ENCODE measurements at places on chromosomes 7 and 10.

- peak; percentile 46 for DNase-seq
Observed at GRCh38 chr7:38932509-38933168, 23.6 kb upstream of the VPS41 start.

DNA sequence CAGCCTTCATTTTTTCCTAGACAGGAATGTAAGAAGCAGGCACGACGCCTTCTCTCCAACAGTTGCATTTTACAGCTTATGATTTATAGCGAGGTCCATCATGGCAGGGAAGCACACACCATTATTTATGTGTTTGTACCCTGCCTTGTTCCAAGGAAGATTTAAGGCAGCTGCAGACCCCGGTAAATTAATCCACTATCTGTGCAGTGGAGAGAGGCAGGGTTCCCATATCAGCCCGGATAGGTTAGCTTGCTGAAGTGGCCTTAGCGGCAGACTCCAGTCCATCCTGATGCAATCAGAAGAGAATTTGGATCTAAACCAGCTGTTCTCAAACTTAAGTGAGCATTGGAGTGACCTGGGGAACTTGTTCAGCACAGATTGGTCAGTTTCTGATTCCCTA is 359.4 kb downstream of the GALNT17 start:
- peak; percentile 47 for DNase-seq

- DNase-seq = no peak
Observed at GRCh38 chr7:80106498-80107113, 28.0 kb upstream of the GNAI1 start.

DNA sequence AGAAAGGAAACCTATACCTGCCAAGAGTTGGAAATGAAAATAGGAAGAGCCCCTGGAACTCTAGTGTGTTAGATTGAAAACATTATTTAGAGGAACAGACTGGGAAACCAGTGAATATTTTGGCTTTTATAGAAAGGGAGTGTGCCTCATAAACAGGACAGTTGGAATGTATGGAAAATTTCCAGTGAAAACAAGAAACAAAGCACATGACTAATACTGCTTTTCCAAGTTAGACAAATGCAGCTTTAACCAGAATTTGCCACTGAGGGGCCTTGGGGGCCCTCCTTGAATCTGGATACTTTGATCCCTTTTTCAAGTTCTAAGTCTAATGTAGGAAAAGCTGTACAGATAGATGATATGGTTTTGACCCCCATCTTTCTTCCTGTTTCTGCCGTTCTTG is 21.2 kb downstream of the ITGB8 start:
- DNase-seq = peak; percentile 72

DNA sequence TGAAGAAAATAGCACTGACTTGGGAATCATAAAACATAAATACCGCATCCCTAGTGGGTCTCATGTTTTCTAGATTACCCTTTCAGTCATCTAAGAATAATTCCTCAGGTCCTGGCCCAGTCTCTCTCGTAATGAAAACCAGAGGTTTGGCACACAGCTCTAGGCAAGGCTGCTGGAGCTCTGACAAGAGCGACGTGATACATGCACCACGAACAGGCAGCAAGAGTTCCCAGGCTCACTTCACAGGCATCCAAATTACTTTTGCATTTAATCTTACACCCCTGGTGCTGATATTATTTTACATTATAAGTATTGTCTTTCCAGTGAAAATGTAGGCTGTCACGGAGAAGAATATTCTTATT is 105.2 kb downstream of the THSD7A start:
- peak; percentile 86 for DNase-seq

DNA sequence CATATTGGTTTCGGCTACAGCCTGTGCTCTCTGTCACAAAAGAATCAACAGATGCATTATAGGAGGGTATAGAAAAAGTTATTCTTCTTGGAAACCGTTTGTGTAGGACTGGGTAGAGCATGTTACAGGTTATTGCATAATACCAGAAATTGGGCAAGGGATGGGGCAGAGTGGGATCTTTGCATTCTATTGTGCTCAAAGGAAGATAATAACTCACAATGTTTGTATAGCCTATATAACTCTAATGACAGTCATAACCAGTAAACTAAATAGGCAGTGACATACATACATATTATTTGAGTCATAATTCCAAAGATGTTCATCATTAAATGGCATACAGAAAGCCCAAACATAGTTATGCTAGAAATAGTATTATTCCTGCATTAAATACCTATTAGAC is 179.7 kb downstream of the XPNPEP1 start:
- DNase-seq = no peak

GRCh38 chr7:1442355-1443124 is 16.7 kb downstream of the MICALL2 start:
- no peak for DNase-seq

DNA sequence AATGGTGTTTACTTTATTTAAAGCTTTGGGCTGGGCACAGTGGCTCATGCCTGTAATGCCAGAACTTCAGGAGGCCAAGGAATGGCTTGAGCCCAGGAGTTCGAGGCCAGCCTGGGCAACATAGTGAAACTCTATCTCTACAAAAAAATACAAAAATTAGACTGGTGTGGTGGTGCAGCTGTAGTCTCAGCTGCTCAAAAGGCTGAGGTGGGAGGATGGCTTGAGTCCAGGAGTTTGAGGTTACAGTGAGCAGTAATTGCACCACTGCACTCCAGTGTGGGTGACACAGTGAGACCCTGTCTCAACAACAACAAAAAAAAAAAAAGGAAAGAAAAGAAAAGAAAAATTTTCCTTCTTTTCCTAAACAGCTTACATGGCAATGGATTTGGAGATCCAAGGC is 22.0 kb downstream of the SLC16A9 start:
- DNase-seq = no peak

- no peak for DNase-seq
Observed at GRCh38 chr10:80530816-80531215, 6.9 kb upstream of the SH2D4B start.

GRCh38 chr7:109984729-109985128 is 1106.2 kb upstream of the LRRN3 start:
- no peak for DNase-seq

DNA sequence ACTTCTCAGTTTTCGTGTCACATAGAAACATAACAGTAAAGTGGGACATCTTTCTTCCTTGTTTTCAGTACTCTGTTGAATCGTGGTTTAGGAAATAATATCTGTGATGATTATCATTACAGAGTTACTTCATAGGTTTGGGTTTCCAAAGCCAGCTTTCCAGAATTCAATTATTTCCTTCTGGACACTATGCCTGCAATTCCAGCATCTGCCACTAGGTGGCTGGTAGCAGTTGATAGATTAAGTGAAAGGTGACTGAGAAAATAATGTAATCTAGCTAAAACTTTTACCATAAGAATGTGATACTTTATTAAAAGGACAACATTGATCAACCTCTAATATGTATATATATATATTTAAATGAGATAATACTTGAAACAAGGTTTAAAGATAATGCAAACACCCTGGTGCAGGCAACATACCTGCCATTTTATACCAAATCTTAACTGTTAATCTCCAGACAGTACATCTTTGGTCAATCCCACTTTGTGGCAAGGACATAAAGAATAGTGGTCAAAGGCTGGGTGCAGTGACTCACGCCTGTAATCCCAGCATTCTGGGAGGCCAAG is 102.6 kb downstream of the SH3PXD2A start:
- no peak for DNase-seq

GRCh38 chr7:5622286-5622685 is 159.2 kb downstream of the RNF216 start:
- no peak for DNase-seq

DNA sequence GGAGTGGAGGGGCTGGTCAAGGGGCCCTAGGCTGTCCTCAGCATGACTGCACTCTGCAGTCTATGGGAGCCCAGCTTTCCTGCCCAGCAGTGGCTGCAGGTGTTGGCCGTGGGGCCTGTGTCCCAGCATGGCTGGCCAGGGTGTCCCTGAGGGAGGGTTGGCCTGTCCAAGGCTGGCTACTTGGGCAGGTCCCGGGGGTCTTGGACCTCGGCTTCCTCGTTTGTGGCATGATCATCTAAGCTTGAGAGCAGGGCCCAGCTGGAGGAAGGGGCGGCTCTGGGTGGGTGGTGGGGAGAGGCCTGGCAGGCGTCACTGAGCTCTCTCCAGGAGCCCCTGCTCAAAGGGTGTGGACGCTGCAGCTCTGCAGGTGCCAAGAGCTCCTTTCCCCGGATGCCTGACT is 43.7 kb upstream of the CFAP46 start:
- DNase-seq = no peak

GRCh38 chr7:115106316-115106715 is 184.4 kb downstream of the MDFIC start:
- no peak for DNase-seq

- DNase-seq = no peak
Observed at GRCh38 chr7:75813781-75814236, at the start of gene CCL24. Gene CCL24 (minus strand): TSS chr7:75813806. CDS start chr7:75813715, 91 bp downstream.

- DNase-seq = no peak
Observed at GRCh38 chr10:99870123-99870730, 87.8 kb downstream of the ABCC2 start.
